ENCODE measurements at places on chromosomes 7 and 10.
A peak's percentile ranks its signal among the peaks of the same experiment; 100 is the strongest.

- DNase-seq: peak; percentile 84
Observed at GRCh38 chr10:51867956-51868355, 168.6 kb upstream of the CSTF2T start.

DNA sequence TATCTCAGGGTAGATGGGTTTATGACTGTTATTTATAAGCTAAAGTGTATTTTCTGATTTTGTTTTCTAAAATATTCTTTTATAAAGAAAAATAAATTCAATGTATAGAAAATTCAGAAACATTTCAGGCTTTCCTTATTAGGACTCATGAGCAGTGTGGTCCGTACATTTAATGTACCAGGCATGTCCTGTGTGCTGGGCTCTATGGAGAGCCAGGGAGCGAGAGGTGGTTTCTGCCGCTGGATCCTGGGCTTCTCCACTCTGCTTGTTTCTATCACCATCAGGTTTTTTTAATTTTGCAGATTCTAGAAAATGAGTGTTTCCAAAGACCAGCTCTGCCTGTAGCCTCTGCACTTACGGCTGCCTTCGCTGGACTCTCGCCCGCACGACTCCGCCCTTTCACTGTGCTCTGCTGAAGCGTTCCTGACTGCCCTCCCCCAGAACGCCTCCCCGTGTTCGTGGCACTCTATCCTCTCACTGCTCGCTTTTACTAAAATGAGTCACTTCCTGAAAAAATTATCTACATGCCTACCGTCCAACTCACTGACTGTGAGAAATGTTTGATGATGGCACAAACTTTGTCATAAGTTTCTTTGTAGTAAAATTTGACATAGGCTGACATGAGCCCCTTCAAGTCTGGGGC is 188.5 kb downstream of the ZMYND11 start:
- peak; percentile 98 for DNase-seq

- DNase-seq: peak; percentile 42
Observed at GRCh38 chr7:25037325-25037724, 57.3 kb upstream of the OSBPL3 start.

- DNase-seq: peak; percentile 90
Observed at GRCh38 chr7:19121977-19122588, 4.6 kb upstream of the TWIST1 start.

DNA sequence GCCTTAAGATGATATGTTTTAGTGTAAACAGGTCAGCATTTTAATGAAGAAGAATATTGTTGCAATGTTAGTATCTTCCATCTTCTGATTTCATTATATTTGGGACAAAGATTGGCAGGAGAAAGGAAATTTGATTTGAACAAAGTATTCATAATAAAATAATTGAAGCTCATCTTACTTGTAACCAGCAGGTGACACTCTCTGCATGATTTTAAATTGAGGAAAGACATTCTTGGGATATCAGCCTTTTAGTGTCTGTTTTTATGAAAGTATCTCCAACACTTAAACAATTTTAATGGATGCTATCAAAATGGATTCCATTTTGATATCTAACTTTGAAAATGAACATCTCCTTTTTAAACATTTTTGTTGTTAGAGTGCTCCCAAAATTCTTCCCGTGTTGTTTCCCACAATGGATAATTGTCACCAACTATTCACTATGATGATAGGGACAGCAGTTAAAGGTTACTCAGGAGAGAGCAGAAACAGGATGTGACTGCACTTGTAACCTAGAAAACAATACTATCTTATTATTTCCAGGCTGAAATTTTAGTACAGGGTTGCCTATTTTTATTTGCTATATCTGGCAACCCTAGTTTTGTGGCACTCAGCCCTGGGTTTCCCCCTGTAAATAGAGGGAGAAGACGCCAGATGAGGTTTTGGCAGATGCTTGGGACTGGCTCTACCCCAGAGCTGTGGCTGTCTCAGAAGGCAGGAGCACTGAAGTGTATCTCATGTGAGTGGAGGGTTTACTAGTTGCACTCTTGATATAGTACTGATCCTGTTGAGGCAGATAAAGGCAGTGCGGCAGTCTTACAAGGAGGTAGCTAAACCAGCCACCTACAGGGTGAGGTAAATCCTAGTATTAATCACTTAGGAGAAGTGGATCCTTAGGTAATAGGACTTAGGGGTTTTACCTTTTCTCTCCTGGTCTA is 31.0 kb upstream of the ABCB4 start:
- peak; percentile 54 for DNase-seq

DNA sequence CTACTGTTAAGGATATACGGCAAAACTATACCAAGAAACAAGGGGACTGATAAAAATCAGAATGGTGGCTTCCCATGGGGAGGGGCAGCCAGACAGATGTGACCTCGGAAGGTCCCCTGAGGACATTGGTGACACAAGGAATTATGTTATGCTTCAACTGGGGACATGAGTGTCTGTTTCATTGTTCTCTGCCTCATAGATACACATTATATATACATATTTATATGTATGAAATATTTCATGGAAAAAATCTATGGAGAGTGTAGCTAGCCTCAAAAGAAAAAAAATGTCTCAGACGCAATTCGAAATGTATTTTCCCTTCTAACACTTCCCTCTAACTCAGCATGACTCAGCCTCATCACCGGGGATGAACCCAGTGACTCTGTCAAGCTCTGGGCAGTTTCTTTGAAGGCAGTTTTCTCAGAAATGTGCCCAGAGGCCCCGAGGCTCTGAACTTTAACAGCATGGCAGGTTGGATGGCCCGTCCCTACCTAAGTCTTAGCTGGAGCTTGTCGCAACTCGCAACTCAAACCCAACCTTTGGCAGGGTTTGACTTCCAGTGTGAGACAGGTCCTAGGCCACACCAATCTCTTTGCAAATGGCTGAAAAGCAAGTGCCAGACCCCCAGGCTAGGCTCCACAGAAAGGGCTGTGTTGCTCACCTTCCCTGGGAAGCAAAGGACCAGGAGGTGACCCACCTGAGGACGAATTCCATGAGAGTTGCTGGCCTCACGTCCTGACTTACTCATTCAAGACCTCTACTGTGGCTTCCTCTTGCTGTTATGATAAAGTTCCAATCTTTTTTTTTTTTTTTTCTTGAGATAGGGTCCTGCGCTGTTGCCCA is 86.9 kb downstream of the CARD11 start:
- peak; percentile 72 for DNase-seq

DNA sequence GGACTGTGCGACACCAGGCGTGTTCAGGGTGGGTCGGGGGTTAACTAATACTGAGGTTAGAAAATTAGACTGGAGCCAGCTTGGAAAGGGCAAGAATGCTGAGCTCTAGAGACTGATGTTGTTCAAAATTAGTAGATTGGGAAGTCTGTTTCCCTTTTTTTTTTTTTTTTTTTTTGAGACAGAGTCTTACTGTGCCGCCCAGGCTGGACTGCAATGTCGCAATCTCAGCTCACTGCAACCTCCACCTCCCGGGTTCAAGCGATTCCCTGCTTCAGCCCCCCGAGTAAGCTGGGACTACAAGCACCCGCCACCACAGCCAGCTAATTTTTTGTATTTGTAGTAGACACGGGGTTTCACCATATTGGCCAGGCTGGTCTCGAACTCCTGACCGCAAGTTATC is 2.7 kb upstream of the CPVL start:
- no peak for DNase-seq
